Stimulated activated CD8-positive, alpha-beta memory T cell treated with anti-CD3 and anti-CD28 coated beads, Interleukin-15, amount 100 ng/mL, for 4 hours (primary cell): ENCODE measurements at places on chromosomes 11 and 22.

GRCh38 chr22:46769191-46769675 lies 6.8 kb downstream of the TBC1D22A start:
- no peak for DNase-seq

- DNase-seq, result no peak
Observed at GRCh38 chr11:22703040-22703439, 36.6 kb downstream of the GAS2 start.

- DNase-seq, result no peak
Observed at GRCh38 chr11:126630893-126631798, 275.7 kb downstream of the ST3GAL4 start.

GRCh38 chr11:117315285-117316196 lies 515 bp downstream of the BACE1 start:
- DNase-seq, result no peak

DNA sequence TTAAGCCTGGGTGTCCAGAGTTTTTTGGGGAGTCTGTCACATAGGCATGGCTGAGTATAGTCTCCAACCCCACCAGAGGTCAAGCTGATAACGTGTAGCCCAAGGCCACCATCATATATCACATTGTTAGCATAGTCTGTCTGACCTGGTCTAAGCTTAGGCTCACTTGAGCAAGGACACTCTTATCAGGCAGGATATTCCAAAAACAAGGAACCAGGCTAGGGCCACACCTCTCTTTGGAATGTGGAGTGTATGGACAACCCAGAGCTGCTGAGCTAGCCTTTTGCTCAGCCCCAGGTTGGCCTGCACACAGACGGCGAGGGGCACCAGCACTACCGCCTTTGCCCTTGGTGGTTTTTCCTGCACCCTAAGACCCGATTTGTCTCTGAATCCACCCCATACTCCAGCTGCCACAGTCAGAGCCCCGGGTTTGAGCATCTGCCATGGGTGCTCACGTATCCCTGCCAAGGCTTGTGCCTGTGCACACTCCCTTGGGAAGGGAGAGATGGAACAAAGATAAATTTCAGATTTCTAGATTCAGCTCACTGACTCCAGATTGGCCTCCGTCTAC lies 7.2 kb downstream of the SNAP29 start:
- DNase-seq, result no peak

- no peak for DNase-seq
Observed at GRCh38 chr11:14789879-14790484, 102.0 kb downstream of the CYP2R1 start.

GRCh38 chr11:35042224-35042623 lies 96.7 kb upstream of the CD44 start:
- no peak for DNase-seq

DNA sequence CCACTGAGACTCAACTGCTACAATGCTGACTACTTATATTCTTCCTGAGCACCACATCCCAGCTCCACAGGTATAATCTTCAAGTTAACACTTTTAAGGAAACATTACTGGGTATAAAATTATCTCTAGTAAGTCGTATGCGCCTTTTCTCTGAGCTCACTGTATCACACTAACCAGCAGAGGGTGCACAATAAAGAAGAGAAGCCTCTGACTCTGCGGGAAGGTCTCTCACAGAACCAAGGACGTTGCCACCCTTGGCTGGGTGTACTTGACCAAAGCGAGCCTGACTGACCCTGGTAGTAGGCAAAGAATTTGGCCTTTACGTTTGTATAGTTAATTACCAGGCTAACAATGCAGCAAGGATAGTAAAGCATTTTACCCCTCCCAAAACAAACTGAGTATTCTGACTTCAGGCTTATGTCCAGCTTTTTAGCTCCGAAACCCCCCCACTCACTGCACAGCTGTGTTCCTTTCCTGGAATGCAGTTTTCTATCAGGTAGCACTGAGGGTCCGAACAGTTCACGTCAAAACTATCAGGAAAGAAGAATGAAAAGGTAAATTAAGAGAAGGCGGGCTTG lies at the start of gene BTBD18:
BTBD18 (minus strand) TSS at position 144 of the 578 bp plus-strand sequence. CDS start 631 bp downstream, outside the sequence.
- no peak for DNase-seq

DNA sequence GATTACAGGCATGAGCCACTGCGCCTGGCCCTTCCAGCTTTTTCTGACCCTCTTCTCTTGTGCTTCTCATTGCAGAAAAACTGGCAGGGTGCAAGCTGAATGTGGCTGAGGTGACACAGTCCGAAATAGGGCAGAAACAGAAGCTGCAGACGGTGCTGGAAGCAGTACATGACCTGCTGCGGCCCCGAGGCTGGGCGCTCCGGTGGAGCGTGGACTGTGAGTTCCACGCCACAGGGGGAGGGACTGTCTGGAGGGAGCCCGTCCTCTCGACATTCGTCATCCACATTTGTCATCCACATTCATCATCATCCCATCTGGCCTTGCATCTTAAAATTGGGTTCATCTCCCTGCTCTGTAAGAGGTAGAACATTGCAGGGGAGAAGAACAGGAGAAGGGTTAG lies 49.3 kb upstream of the PARVG start:
- DNase-seq, result no peak

DNA sequence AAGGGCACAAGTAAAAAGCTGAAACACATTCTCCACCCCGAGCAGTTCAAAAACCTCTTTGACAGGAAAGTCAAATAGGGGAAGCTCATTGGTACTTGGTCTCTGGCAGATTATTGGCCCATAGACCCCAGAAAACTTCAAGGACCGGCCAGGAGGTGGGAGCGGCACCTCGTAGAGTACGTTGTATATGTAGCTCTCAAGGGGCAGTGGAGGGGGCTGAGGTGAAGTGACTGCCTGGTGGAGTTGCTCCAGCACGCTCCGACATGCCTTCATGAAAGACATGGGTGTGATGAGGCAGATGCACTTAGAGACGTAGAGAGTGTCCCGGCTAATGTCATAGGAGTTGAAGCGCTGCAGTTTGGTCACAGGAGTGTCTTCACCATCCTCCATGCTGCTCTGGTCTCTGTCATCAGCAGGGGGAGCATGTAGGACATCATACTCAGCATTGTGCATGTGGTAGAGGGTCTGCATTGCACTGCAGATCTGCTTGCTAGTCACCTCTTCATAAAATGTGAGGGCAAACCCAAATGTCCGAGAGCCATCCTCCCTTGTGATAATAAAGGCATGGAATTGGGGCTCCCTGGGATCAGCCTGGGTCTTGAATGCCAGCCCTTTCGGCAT lies 61.3 kb downstream of the DENND5A start:
- DNase-seq, result no peak

DNA sequence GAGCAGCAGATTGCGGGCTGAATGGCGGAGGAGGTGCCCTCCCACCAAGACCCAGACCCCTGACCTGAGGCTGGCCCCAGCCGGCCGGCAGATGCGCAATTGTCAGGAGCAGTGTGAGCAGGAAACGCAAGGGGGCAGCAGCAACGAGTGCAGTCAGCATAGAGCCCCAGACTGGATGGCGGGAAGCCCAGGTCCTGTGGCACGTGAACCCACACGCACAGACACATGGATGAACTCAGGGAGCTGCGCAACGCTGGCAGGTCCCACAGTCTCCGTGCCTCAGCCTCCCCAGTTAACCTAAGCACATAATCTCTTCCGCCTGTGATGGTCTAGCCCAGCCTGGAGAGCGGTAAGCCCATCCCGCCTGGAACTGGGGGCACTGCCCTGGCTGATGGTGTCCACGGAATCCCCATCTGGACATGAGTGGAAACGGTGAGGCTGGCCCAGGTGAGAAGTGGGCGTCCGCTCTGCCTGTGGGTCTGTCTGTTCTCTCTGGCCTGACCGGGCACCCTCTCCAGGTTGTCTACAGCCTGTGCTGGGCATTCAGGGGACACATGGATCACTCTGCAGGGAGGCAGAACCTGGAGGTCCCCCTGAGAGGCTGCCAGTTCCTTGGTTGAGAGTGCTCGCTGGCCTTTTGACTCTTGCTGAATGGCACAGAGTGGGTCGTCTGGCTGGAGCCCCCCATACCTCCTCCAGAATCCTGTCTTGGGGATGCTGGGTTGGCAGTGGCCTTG lies 626 bp upstream of the TBX10 start:
- peak; percentile 30 for DNase-seq

- no peak for DNase-seq
Observed at GRCh38 chr22:25390297-25391240, 171.1 kb downstream of the CRYBB2 start.
